ENCODE measurements at places on chromosomes 16 and 17. TPM values are rescaled to one million over a fixed set of nuclear protein-coding genes. Genes with fewer than 3 reads are reported as not detected.

Gene SCIMP
- not detected for total RNA-seq

Gene VMO1
- total RNA-seq: 0.17 TPM

Gene PTGES3L
- 2.4 TPM for total RNA-seq

Gene PRMT7
- 65.0 TPM for total RNA-seq

Gene CDK12
- 26.0 TPM for total RNA-seq

Gene TPSAB1
- not detected for total RNA-seq

DNA sequence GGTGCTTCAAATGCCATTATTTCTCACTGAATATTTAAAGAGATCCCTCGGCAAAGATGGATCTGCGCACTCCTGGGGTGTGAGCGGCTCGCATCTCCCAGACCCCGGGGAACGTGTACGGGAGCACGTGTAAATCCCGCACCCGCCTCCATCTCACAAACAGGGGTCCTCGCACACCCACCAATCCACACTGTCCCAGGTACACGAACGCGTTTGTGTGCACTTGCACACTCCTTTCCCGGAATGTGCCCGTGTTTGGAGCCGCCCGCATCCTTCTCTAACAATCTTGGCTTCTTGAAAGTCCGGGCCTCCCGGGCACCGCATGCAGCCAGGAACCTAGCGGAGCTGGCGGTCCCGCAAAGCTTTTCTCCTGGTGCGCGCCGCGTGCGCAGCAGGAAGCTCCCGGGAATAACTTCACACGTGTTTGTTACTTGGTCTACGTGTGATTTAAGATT, 2.5 kb upstream of the SALL1 start:
- DNase-seq: no peak

- peak; percentile 86 for DNase-seq
These were observed 20.9 kb downstream of the SPACA3 start for GRCh38 chr17:33012522-33013033.

DNA sequence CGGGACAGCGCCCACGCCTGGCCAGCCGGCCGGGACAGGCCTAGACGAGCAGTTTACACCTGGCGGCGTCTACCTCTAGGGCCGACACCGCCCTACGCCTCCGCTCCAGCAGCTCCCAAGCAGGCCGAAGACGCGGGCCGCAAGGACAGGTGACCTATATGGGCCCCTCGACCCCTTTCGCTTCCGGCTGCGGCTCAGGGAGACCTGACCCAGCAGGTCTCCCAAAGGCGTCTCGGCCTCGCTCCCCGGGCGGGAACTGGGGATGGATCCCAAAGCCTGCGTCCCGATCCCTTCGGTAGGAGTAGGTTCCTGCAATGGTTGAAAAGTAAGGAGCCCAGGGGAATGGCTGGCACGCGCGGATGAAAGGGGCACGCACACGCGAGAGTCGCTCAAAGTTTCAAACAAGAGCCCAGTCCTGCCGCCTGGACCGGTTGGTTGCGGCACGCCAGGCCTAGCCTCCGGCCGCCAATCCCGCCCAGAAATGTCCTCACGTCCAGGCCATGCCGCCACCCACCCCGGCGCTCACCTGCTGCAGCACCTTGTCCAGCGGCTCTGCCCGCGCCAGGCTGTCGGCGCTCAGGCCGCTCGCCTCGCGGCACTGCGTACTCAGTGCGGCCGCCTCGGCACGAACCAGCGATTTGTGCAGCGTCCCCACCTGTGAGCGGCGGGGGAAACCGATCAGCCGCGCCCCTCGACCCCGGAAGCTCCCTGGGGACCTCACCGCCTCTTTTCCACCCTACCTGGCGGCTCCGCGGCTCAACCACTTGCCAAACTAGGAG, 630 bp downstream of the ESRP2 start:
- DNase-seq: no peak

DNA sequence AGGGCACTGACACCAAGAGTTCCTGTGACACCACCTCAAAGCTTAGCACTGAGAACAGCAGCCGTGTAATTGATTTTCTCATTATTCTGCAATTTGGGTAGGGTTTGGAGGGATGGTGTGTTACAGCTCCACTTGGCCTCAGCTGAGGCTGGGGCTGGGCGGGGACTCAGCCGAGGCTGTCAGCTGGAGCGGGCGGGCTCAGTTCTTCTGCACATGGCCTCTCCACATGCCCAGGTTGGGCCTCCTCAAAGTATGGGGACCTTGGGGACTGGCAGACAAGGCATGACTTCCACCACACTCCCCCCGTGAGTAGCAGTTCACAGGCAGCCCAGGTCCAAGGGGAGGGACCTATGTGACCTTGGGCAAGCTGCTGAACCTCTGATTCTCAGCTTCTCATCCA, 171.5 kb downstream of the IRF8 start:
- DNase-seq: no peak

GRCh38 chr17:48261297-48261880, 153.8 kb downstream of the SNX11 start:
- DNase-seq: peak; percentile 72

DNA sequence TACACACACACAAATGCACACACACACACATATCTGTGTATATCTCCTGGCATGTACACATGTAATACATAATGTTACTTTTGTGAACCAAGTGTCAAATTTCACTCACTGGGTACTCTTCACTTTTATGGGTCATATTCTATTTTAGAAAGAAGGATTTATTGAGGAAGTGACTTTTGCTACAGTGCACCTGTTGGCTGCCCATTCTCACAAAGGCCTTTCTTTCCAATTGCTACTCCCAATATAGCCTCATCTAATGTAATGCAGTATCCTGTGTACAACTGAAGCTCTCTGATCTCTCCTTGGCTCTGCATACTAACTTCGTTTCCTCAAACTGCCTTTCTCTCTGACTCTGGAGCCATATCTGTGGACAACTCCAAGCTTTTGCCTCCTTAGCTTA, 107.5 kb downstream of the ABCA8 start:
- no peak for DNase-seq

DNA sequence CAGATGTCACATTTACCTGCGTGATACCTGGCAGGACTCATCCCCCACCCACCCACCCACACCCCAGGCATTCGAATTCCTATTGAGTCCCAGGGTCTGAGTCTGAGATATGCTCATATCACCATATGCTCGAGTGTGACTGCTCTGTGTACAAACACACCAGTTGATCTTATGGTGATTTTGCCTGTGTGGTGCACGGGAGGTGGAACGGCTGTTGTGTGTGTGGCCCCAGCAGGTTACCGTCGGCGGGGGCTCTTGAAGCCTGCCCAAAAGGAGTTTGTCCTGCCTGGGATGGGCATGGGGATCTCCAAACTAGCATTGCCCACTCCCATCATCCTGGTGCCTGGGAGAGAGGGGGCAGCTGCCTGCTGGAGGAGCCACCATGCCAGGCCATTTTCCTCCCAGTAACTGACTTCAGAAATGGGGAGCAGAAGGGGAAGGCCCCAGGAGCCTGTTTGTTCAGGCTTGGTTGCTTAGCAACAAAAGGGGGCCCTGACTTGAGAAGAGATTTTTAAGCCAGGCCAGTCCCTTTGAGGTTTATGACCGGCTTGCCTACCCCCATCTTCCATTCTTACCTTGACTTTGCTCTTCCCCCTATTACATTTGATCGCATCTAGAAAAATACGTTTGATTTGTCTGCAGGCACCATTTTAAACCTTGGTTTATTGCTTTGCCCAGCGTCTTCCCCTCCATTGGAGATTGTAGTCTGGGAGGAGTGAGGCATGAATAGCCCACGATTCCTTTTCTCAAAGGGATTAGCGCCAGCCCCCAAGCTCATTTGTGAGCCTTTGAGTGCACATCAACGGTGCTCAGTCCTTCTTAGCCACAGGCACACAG, 217.7 kb downstream of the CCDC182 start:
- no peak for DNase-seq

DNA sequence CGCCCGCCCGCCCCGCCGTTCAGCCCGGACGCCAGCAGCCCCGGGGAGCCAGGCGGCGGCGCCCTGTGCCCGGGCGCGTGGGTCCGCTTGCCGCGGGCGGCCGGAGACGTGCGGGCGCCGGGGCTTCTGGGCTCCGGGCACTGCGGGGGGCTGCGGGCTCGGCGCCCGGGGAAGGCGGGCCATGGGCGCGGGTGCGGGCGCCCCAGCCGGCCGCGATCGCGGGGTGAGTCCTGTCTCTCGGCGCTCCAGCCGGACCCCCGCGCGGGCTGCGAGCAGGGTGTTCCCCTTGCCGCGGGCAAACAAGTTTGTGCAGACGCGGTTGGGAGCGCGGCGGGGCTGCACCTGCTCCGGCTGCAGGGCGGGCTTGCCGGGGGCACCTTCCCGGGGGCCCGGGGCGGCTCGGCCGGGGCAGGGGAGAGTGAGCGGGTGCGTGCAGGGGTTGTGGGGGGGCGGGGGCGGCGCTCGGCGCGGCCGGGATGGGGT, 292 bp downstream of the WSCD1 start:
- no peak for DNase-seq

GRCh38 chr17:16351831-16352230, 1.4 kb downstream of the CENPV start:
- peak; percentile 39 for DNase-seq

DNA sequence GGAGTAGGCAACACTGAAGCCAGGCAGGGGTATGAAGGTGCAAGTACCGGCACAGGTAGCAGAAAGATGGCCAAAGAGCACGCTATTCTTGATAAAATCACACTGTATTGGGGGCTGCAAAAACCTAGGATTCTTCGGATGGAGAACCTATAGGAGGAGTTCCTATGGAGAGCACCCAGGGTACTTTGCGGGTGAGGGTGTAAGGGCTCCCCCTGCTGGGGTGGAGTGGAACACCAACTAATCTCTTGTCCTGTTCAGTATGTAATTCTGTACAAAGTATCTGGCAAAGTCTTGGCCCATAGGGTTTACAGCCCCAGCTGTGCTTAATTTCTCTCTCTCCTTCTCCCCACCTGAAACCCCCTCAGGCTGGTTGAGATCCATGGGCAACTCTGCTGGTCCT, 393.1 kb upstream of the ASIC2 start:
- DNase-seq: no peak

DNA sequence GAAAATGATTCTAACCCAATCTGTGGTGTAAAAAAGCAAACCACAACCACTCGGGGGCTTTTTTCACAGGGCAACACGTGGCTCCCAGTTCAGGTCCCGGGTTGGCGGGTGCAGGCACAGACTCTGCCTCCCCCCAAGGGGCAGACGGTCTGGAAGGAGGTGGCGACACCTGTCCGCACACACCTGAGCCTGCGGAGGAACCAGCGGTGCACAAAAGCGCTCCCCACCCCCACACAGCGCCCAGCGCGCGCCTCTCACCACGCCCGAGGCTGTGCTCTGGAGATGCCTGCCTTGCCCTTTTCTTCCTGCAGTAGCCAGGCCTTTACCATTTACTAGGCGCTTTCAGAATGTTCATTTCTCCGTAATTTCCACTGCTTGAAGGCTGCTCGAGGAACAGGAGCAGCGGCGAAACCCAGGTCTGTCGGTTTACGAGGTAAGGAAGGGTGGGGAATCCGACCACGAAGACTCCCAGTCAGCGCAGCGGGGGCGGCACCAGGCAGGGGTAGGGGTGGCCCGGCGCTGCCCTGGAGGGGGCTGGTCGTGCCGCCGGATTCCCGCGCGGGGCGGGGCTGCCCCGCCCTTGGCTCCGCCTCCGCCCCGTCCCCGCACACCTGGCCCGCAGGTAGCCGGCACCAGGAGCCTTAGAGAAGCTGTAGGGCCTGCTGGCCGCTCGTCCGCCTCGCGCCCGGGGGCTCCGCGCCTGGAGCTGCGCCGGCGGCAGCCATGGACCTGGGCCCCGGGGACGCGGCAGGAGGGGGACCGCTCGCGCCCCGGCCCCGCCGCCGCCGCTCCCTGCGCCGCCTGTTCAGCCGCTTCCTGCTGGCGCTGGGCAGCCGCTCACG, at the start of gene USP43:
Gene USP43 (plus strand): TSS at position 608 of the 842 bp plus-strand sequence. CDS start 116 bp downstream, at position 724.
- no peak for DNase-seq
